ENCODE measurements at places on chromosomes 7 and 10.
A peak's percentile ranks its signal among the peaks of the same experiment; 100 is the strongest.

DNA sequence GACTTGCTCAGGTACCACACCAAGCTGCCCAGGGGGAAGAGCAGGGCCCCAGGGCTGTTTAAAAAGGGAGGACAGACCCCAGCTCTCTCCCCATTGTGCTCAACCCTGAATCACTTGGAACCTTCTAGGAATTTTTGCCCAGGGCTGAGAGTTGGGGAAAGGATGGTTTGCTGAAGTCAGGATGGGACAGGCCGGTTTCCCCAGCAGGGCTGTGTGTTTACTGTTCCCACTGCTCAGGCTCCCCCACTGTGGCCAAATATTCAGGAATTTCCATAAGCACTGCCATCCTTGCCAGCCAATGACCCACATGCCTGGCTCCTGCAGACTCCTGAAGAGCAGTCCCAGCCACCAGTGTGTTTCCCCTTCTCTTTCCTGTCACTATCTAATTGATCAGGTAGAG lies 120.7 kb downstream of the WDFY4 start:
- DNase-seq: no peak

DNA sequence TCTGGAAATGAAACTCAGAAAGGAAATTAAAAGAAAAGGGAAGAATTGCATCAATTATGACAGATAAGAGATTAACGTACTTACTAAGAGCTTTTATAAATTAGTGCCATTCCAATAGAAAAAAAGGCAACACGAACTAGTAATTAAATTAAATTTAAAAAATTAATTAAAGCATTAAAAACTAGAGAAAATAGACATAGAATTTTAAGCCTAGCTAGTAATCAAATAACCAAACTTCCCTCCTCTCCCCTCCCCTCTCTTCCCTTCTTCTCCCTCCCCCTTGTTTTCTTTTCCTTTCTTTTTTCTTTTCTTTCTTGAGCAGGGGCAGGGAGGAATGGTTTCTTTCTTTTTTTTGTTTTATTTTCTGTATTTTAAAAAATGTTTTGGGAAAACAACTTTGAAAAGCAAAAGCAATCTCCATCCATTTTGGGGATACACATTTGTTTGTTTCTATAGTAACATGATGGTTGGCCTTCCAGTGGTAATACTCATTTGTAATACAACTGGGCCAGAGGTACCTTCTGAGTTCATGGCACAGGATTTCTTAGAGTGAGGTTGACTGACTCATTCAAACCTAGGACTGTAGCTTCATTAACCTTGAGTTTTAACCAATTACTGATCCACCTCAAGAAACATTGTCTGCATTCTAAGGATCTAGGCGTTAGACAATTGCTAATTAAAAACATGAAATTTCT lies 132.6 kb downstream of the ST7 start:
- no peak for DNase-seq

DNA sequence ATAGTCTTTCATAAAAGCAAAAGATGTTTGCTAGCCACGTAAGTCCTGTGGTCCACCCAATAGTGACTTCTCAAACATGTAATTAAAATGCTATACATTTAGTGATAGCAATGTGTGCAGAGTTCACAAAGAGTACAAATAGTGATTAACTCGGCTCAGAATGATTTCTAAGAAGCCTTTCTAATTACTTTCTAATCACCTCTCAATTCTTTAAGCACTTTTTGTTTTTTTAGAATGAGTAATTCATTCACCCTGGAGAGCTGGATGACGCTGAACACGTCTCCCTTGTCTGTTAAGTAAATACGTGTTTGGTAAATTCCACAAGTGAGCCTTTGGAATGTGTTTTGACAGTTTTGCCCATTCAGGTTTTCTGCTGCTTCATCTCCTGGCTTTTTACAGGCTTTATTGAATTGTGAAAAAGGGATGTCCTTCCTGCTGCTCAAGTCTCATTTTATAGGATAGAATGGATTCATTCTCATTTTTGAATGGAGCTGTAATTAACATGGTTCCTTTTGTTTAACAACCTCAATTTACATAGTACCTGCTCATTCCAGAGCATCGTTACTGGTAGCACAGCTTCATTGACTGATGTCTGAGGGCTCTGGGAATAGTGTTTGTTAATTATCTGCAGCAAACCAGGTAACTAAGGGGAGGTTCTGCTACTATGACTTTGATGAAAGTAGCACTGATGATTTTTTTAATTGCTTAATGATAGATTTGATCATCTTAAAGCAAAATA lies 212.1 kb downstream of the VTI1A start:
- no peak for DNase-seq

- DNase-seq: no peak
These were observed 94.9 kb downstream of the GAD2 start for GRCh38 chr10:26311383-26311940.

- DNase-seq: no peak
These were observed 12.8 kb downstream of the CREB3L2 start for GRCh38 chr7:137989094-137989493.

DNA sequence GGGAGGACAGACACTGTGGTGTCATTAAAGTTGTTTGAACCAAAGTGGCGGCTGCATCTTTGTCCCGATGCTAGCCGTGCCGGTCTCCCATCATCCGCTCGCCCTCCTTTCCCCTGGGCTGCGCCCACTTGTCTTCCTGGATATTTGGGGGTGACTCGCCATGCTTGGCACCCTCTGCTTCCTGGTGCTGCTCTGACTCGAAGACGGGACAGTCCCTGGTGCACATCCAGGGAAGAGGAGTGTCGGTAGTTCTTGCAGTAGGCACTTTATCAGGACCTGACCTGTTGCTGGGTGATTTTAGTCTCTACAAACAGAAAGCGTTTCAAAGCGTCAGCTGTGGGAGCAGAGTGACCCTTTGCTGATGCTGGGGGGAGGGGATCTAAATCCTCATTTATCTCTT lies 68.3 kb upstream of the DNAJB6 start:
- no peak for DNase-seq

- DNase-seq: no peak
These were observed 43.1 kb upstream of the SEMA3A start for GRCh38 chr7:84237533-84238173.

DNA sequence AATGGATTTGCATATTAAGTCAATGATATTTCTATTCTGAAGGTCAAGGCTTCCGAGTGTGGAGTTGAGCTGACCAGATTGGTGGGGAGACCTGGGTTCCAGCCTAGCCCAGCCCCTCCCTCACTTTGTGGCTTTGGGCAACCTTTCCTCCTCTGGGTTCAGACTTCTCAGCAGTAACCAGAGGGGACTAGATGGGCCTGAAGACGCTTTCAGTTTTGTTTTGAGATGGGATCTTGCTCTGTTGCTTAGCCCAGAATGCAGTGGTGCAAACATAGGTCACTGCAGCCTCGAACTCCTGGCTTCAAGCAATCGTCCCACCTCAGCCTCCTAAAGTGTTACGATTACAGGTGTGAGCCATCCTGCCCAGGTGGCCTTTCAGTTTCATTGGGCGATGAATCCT lies 68.1 kb upstream of the LEP start:
- no peak for DNase-seq

DNA sequence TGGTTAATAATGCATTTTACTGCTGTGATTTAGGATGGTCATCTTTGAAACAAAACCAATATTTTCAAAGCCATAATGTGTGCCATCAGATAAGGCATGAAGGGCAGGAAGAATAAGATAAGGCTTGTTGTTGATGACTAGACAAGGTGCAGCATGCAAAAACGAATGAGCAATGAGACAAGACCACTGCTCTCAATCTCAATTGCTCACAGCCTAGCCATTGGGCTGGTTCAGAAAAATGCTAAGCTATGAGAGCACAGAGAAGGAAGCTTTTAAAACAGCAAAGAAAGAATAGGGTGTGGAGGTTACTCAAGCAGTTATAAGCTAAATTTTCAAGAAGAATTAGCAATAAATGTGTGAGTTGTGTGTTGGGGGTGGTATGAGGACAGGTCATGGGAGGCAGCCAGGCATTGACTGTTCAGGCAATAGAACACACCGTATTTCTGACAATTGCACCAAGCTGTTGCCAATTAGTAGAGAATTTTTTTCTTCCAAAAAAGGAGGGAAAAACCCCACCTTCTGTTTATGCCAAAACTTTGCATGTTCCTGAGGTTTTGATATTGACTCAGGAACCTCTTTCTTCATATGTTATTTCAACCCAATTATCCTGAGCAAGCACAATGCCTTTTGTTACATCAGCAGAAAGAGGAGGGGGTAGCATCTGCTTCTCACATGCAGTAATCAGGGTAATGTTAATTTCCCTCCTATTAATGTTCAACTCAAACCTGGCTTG lies 276.5 kb downstream of the HDAC9 start:
- no peak for DNase-seq

- no peak for DNase-seq
These were observed 47.4 kb upstream of the LRRN3 start for GRCh38 chr7:111043561-111043960.

GRCh38 chr7:126972571-126972970 lies 280.2 kb downstream of the GRM8 start:
- no peak for DNase-seq

GRCh38 chr7:65915921-65916657 lies 43.2 kb downstream of the VKORC1L1 start:
- no peak for DNase-seq

- no peak for DNase-seq
These were observed 678.8 kb downstream of the INHBA start for GRCh38 chr7:41024126-41024525.

GRCh38 chr10:21702633-21703111 lies 168.6 kb downstream of the MLLT10 start:
- DNase-seq: no peak

DNA sequence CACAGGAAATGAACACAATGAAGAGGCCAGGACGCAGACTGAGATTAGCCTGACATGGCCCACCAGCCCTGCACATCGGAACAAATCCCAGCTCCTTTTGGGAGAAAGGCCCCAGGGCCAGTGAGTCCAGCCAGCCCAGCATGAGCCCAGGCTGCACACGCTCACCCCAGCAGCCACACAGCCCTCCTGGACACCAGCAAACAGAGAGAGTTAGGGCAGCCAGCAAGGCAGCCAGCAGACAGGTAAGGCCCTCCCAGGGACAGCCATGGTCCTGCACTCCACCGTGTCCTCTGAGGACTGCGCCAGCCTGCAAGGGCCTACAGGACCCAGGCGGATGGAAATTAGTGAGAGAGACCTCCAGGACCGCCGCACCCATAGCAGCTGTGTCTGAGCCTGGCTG lies 8.1 kb upstream of the GRID1 start:
- DNase-seq: no peak

- DNase-seq: no peak
These were observed at the start of gene VWA2 for GRCh38 chr10:114239117-114239993. VWA2 (plus strand) TSS chr10:114239254; CDS start chr10:114248714, 9,460 bp downstream.

DNA sequence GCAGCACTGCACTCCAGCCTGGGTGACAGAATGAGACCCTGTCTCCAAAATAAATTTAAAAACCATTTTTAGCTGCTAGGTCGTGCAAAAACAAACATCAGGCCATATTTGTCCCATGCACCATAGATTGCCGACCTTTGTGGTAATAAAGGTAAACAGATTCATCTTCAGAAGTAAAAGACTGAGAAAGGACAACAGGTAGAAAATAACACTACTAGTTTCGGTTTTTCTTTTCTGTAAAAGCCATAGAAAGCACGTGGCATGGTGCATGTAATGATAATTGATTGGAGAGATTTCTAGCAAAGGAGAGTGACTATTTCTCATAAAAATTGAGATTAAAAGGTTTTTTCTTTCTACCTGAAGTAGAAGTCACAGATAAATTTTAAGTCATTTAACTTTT lies 93.9 kb downstream of the DNAH11 start:
- DNase-seq: no peak

DNA sequence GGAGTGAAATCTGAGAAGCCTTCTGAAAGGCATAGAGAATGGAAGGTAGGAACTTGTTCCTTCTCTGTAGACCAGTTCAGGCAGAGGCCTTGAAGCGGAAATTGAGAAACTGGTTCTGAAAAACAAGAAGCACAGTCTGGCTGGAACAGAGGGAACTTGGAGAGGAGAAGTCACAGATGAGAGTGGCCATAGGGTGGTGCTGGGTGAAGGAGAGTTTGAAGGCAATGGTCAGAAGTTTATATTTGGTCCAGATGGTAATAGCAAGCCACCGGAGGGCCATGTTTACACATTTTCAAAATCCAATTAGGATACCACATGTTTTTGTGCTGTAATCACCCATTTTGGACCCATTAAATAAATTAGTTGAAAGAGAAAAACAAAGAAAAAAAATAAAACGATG lies 692.5 kb downstream of the INHBA start:
- no peak for DNase-seq

DNA sequence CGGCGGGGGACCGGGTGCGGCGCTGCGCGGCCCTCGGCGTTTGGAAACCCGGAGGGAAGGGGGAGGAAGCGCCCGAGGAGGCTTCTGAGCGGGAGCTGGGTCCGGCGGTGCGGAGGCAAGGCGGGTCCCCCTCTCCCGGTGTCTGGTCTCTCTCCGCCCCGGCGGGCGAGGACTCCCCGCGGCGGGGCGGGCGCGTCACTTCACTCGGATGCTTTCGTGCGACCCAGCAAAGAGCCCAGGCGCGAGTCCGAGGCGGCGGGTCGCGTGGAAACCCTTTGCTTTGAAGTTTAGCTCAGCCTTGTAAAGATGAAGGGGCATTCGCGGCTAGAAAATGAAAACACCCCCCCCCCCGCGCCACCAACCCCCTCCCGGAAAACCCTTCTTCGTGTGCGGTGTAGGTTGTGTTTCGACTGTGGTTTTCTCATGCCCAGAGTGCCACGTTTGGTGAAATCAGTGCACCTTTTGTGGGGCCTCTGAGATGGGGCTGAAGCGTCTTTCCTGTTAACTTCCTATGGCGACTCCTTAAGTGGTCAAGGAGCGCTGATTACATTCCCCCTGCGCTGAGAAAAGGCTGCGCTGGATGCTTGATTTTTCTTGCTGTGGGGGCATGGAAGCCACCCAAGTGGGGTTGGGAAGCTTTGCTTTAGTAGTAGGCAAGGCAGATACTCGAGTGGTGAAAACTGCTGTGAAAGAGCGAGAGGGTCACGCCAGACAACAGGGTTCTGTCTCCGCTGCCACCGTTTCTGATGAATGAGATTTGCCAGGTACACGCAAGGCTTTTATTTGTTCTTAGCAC lies 876 bp downstream of the GNAI1 start:
- DNase-seq: peak; percentile 42

GRCh38 chr10:124033887-124034218 lies 59.5 kb downstream of the CHST15 start:
- no peak for DNase-seq

GRCh38 chr10:75995720-75996119 lies 564.3 kb downstream of the LRMDA start:
- no peak for DNase-seq

DNA sequence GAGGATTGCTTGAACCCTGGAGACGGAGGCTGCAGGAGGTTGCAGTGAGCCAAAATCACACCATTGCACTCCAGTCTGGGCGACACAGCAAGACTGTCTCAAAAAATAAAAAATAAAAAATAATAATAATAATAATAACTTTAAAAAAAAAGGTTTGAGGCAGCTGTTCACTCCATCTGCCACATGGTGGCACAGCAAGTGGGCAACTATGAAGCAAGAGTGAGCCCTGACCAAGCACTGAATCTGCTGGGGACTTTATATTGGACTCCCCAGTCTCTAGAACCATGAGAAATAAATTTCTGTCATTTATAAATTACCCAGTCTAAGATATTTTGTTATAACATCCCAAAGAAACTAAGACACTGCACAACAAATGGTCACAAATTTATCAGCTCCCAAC lies 14.6 kb upstream of the BRI3 start:
- DNase-seq: no peak

All from occipital lobe (tissue), 3 donors.